Hindlimb muscle (tissue), 1 donor: ENCODE measurements at places on chromosomes 3 and 15.

DNA sequence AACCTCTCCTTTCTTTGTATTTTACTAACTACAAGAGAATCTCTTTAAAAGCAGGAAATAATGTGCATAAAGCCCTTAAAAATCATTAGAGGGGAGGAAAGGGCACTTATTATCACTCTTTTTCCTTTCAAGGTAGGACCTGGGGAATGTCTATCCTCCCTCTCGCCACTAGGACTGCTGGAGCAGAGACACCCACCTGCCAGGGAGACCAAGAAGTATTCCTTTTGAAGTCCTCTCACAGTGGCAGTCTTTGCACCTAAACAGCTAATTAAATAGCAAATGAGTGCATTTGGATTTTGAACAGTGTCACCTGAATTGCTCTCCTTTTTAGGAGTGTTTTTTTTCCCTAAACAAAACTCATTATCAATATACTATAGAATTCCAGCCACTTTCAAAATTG is 874.1 kb downstream of the ZPLD1 start:
- no peak for DNase-seq

DNA sequence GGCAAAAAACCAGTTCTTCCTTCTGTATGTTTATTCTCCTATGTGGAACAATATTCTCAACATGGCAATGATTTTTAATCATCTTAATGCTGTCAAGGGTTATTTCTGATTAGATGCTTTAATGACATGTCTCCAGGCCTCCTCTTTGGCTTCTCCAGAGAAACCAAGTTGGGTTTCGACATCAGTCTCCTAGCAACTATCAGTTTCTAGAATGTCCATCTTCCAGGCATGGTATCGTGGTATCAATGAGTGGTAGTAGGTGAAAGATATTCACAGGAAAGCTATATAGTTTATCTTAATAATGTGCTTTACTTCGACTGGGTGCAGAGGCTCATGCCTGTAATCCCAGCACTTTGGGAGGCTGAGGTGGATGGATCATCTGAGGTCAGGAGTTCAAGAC is 128.5 kb downstream of the C3orf70 start:
- DNase-seq: no peak

DNA sequence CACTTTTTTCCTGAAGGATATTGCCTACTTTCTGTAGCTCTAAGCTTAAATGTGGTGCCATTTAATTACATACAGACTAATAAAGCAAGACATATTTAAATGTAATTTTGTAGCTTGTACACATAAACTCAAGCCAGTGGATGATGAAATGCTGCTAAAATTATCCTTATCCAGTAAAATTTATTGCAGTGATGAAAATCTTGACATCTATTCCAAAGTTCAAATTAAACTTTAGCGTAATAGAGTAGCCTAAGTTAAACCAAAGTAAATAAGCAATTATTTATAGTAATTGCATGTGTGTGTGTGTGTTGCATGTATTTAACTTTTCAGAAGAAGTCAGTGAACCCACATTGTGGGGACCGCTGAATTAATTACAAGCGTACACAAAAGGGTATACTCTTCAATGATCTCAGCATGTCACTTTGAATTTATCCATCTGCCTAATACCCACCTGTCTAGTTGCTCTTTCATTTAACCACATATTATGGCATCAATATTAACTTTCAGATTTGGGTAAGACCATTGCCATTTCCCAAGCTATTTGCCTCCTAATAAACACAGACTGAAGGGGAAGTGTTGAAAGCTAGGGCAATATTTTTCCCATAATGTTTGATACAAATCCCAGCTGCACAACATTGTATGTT is 85.0 kb downstream of the MECOM start:
- DNase-seq: no peak

- no peak for DNase-seq
Measured at GRCh38 chr3:6528951-6529350, 332.0 kb upstream of the GRM7 start.

GRCh38 chr15:63069616-63070090 is 27.1 kb downstream of the TPM1 start:
- DNase-seq: no peak

DNA sequence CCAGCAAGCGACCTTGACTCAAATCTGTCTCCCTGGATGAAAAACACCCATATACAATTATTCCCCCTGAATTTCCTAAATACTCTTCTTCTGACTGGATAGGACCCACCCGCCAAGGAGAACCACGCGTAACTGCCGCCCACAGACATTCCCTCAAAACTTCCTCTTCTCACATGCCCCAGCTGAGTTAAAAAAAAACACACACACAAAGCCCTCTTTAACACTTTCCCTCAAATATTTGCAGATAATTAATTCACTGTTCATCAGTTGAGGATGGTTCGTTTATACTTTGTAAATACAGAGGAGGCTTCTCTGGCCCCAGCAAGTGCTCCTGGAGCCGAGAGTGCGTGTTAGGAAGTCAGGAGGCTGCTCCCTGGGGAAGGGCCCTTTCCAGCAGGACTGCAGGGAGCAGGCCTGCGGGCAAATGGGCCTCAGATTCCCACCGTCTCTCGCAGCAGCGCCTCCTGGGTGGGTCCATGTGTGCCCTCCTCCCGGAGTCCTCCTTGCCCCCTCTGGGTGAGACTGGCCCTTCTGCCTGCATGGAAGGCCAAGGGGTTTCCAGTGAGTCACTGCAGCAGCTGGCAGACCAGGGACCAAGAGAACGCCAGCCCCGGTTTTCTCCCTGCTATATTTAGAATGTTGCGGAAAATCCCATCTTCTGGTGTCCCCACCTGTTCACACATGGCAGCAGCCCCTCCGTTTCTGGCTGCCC is 46.8 kb downstream of the MGLL start:
- DNase-seq: peak; percentile 72

GRCh38 chr15:55290528-55291057 is 980 bp upstream of the RAB27A start:
- peak; percentile 82 for DNase-seq

DNA sequence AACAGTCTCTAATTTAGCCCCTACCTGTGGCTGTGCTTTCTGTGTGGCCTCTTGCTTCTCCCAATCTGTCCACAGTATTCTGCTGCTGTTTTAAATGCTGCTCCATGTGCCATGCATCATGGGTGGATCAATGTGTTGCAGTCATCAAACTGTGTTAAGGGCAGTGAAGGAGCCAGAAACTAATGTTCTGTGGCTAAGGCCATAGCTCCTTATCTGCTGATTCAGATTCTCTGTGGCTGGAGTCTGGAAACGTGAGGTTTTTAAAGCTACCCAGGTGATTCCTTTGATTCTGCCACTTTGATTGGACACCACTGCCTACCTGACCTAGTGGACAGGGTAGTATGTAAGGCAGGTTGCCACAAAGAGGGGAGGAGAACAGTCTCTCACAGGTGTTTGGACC is 44.8 kb downstream of the MORC1 start:
- DNase-seq: no peak

DNA sequence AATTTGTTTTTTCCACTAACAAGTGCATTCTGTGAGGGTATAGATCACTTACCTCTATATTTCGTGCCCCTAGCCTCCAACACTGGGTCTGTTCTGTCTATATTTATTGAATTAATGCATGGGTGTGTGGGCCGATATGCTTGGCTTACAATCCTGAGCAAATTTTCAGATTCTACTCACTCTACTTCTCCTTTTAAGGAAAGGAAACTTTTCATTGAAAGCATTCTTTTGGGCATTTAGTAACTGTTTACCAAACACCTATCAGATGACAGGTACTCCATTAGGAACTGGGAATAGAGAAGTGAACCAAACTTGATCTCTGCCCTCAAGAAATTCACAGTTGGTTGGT is 60.5 kb downstream of the TLE3 start:
- no peak for DNase-seq

GRCh38 chr3:191424881-191425280 is 36.1 kb upstream of the PYDC2 start:
- DNase-seq: no peak

GRCh38 chr3:179100652-179101051 is 29.0 kb upstream of the ZMAT3 start:
- no peak for DNase-seq

DNA sequence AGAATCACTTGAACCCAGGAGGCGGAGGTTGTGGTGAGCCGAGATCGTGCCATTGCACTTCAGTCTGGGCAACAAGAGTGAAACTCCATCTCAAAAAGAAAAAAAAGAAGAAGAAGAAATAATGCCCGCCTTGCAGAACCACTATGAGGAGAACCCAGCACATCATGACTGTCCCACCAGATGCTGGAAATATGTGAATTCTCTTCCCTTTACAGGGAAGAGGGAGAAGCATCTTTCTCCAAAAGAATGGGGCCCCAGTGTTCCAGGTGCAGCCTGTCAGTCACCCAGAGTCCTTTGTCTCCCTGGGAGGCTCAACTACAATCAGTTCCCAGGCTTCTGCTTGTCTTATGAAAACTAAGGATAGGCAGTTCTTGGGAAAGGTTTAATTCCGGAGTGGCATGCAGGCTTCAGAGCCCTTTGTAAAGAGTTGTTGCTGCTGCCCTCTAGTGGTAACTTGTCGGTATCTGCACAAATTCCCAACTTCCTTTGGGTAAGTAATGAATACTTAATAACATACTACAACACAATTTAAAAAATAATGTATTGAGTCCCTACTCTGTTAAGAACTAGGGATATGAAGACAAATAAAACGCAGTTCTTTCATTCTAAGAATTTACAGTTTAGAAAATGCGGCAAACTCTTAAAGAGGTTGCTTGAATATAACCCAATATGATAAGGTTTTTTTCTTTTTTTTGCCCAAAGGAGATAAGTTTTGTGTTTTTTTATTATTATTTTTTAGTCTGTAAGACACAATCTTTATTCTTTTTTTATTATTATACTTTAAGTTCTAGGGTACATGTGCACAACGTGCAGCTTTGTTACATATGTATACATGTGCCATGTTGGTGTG is 18.6 kb upstream of the TICRR start:
- DNase-seq: peak; percentile 45

GRCh38 chr15:93360318-93360717 is 271.3 kb upstream of the RGMA start:
- no peak for DNase-seq

DNA sequence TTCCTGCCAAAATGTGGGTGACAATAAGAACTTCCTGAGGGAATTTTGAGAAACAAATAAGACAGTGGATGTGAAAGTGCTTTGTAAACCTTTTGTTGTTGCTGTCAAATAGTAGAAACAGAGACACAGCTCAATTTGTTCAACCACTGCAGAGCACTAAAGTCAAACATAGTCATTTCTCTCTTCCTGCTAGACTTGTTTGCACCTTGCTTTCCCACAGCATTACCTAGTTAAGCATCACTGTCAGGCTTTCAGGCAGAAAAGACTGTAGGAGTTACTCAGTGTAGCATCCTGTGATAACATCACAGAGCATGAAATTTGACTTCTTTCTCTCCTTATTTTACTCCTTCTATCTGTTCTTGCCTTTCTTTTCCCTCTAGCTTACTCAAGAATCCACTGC is 27.1 kb downstream of the SLC12A1 start:
- no peak for DNase-seq

DNA sequence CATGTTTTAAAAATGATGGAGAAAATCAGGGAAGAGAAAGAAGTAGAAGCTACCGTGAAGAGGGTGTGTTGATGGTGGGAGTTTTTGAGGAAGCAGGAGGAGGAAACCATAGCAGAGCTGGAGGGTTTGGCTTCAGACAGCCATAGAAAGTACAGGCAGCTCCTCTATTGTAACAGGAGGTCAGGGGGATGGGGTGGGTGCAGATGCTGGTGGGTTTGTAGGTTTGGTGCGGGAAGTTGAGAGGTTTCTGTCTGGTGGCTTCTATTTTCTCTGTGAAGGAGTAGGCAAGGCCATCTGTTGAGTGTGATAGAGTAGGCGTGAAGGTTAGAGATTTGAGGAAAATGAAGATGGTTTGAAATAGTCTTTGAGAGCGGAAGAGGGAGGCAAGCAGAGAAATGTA is 97.7 kb upstream of the TBC1D5 start:
- no peak for DNase-seq
